ENCODE measurements at places on chromosomes 7 and 10.

GRCh38 chr7:118186501-118186900 is 2.5 kb downstream of the LSM8 start:
- no peak for DNase-seq

- DNase-seq, result no peak
These were observed 243.8 kb downstream of the TCERG1L start for GRCh38 chr10:131067690-131068089.

GRCh38 chr7:28037220-28038010 is 143.2 kb downstream of the JAZF1 start:
- no peak for DNase-seq

DNA sequence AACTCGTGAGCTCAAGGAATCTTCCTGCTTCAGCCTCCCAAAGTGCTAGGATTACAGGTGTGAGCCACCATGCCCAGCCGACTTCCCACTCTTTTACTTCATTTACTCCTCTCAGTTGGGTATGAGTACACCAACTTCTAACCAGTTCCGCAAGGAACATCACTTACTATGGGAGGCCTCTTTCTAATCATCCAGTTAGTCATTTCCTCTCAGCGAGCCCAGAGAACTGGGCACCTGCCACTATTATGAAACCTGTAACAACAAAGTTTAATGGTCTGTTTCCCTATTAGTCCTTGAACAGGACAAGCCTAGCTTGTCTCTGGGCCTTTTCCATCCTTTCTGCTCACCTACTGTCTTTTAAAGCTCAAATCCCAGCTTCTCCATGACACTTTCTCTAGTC is 88.8 kb downstream of the DNMBP start:
- DNase-seq, result no peak
